ENCODE measurements at places on chromosomes 4 and X. TPM values are rescaled to one million over a fixed set of nuclear protein-coding genes. Genes with fewer than 3 reads are reported as not detected.

SUPT20HL2 gene
- not detected for total RNA-seq

SEC24D gene
- total RNA-seq, result 97.7 TPM

CENPI gene
- total RNA-seq, result 2.4 TPM

DNA sequence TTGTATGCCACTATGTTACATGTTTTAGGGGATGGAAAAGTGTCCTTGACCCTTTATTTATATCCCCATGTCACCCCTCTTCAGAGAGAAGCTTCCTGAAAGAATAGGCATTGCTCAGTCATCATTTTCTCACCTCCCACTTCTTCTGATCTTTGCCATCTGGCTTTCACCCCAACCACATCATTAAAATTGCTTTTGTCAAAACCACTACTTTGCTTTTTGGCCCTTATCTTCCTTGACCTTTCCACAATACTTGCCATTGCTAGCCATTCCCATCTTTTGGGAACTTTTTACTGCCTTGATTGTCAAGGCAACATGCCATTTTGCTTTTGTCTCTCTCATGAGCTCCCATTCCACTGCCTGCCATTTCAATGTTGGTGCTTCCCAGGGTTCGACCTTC is 14.9 kb upstream of the FAM9B start:
- DNase-seq, result no peak

DNA sequence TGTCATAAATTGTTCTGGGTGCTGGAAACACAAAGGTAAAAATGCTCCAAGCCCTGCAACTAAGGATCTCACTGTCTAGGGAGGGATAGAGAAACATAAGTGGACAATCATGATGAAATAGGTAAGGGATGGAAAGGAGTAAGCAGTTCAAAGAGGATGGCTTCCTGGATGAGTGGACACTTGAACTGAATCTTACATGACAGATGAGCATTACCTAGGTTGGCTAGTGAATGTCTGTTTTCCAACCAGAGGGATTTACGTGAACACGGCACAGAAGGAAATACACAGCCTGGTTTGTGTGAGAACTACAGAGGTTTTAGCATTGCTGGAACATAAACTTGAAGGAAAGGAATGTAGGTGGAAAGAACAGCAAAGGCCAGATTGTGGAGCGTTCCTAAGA is 150.2 kb upstream of the GALNT7 start:
- no peak for DNase-seq

DNA sequence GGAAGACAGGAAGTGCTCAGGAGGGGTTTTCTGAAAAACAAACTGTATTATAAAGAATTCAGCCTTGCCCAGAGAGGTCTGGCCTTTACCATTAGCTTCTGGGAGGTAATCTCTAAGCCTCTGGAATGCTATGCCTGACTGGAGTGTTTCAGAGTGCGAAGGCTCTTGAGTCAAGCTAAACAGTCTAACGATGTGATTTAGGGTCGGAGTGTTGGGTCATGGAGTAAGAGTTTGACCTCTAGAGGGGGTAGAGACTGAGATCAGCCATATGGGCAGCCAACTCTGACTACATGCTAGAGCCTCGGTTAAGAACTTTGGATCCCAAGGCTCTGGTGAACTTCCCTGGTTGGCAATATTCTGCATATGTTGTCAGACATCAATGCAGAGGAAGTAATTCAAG is 15.0 kb downstream of the BOD1L1 start:
- DNase-seq, result no peak

Measured in thoracic aorta (tissue), 2 donors.